Endodermal cell (in vitro differentiated cells): ENCODE measurements at places on chromosomes 11 and 22. TPM values are rescaled to one million over a fixed set of nuclear protein-coding genes. Genes with fewer than 3 reads are reported as not detected.

CCDC81 gene
- total RNA-seq, result 33.3 and 36.6 TPM in 2 replicates

CYB5R2 gene
- total RNA-seq, result 31.7 to 37.3 TPM (median 33.1 TPM) in 3 replicates

C11orf97 gene
- total RNA-seq, result not detected in 2 replicates

C11orf65 gene
- total RNA-seq, result 0.66 and 1.3 TPM in 2 replicates

KIAA1671 gene
- 36.4 to 45.1 TPM (median 43.7 TPM) in 3 replicates for total RNA-seq

LRRC56 gene
- 3.0 to 4.0 TPM (median 3.4 TPM) in 3 replicates for total RNA-seq

RFPL2 gene
- 1.8 to 2.9 TPM (median 2.1 TPM) in 3 replicates for total RNA-seq

MEI1 gene
- 0.77 to 1.6 TPM (median 1.2 TPM) in 3 replicates for total RNA-seq

CCDC116 gene
- 0.20 and 0.84 TPM in 2 replicates for total RNA-seq

MOB2 gene
- 20.4 to 27.0 TPM (median 23.9 TPM) in 3 replicates for total RNA-seq

LDHA gene
- total RNA-seq, result 281 to 2,469 TPM (median 308 TPM) in 3 replicates

EFCAB6 gene
- 1.3 and 2.0 TPM in 2 replicates for total RNA-seq

PAX6 gene
- 5.4 and 8.7 TPM in 2 replicates for total RNA-seq

VPREB3 gene
- total RNA-seq, result not detected in 3 replicates

SRPRA gene
- 68.4 and 69.1 TPM in 2 replicates for total RNA-seq

TEX54 gene
- total RNA-seq, result 0.87 TPM in 1 of 3 replicates, not detected in the others
